ENCODE measurements at places on chromosomes 7 and 10.

GRCh38 chr10:89301721-89302445 is at the start of gene IFIT2:
TSS of gene IFIT2 (plus strand) at chr10:89302046. CDS start at chr10:89302124, 78 bp downstream.
- DNase-seq, result no peak

GRCh38 chr7:27237735-27238334 is 4.8 kb upstream of the EVX1 start:
- DNase-seq, result no peak

DNA sequence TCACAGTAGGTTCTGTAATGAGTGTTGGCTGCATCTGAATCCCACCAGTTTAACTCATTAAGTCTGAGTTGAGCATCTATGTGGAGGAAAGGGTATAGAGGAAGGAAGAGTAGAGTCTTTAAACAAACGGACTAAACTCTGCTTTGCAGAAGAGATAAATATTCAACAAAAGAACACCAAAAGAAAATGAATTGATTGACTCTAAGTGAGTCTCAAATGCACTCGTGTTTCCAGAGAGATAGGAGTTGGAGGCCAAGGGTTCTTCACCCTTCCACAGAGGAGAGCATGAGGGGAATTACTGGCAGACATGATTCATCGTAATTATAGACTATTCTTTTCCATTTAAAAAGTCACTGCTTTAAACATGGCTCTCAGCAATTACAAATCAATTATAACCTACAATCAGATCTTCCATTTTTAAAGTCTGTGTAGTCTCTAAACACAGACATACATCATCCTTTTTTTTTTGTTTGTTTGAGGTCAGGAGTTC is 56.3 kb downstream of the PLPP4 start:
- DNase-seq, result no peak

DNA sequence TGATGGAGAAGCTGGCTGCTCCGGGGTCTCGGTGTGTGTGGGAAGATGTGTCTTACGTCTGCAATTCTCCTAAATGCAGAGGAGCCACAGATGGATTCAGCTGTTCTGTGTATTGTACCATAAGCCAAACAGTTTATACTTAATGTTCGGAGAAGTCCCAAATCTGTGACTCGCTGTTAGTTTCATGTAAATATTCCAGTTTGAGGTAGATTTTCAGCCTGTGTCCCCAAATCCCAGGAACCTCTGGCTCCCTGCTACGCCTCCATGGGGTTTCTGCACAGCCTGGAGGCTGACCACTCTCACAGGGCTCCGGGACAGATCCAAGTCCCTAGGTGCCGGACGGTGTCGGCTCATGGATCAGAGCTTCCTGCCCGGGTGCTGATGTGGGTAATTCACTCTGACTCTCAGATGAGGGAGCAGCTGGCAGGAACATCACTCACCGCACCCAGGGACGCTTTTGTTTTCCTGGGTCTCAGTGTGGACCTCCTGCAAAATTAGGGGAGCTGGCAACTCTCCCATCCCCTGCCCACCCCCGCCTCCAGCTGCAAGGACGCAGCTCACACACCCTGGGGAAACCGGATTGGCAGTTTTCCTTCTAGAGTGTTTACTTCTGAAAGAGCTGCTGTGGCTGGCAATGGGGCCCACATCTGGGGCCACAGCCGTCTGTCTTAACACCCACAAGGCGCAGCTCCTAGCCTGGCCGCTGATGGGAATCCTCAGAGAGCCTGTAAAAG is 421.1 kb upstream of the FOXK1 start:
- no peak for DNase-seq

DNA sequence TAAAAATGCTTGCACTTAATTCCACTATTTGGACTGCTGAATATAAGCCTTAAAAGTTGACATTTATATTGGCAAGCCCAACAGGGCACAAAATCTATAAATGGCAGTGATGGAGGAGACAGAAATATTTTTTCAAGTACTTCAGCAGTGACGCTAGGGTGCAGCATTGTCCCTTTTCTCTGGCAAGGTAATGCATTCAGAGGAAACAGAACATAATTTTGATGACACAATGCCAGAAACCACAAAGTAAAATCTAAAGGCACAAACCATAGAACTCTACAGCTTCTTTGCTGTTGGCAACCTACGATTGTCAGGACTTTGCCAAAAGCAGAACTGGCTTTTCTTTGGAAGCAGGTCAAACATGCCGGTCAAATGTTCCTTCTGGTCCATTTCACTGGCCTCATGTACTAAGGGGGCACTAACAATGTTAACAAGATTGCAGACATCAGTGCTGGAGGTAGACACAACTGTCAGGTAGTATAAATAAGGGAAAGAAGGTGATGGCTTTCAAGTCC is 30.9 kb upstream of the FAM133B start:
- no peak for DNase-seq

Measured in activated CD8-positive, alpha-beta memory T cell treated with anti-CD3 and anti-CD28 coated beads for 48 hours (primary cell).